CD4-positive, alpha-beta T cell treated with Interleukin-1 beta for 1 hour (primary cell): ENCODE measurements at places on chromosomes 5 and 9.

DNA sequence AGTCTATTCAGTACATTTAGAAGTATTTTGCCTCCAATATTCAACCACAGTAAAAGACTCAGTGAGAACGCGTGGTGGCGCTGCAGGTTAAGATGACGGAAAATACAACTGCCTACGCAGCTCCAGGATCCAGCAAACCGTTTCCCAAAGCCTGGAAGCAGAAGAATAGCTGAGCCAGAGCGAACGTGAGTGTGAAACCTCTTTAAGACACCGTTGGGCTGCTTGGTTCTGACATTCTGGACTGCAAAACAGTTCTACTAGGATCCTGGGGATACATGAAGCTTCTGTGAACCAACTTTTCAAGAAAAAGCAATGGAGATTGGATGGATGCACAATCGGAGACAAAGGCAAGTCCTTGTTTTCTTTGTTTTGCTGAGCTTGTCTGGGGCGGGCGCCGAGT, at the start of gene PCDHB16:
Gene PCDHB16 (plus strand): TSS at position 140 of the 400 bp plus-strand sequence. CDS start 173 bp downstream, at position 313.
- no peak for DNase-seq

GRCh38 chr5:89315286-89316100, 432.5 kb upstream of the MEF2C start:
- DNase-seq, result no peak

DNA sequence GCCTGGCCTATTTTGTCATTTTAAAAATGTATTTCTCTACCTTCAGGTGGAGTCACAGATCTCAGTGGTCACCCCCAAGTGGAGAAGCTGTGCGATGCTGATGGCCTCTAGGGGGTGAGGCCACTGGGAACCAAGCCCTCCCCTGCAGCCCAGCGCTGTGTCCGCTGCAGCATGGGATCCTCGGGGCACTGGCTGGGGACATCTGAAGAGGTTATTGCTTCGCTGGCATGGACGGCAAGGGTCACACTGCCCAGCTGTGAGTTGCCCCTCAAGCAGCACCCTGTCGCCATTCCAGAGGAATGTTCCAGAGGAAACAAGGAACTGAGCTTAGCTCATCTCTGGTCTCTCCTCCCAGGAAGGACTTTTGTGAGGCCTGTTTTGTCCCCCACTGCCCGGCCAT, 119.6 kb upstream of the S1PR3 start:
- DNase-seq, result no peak

DNA sequence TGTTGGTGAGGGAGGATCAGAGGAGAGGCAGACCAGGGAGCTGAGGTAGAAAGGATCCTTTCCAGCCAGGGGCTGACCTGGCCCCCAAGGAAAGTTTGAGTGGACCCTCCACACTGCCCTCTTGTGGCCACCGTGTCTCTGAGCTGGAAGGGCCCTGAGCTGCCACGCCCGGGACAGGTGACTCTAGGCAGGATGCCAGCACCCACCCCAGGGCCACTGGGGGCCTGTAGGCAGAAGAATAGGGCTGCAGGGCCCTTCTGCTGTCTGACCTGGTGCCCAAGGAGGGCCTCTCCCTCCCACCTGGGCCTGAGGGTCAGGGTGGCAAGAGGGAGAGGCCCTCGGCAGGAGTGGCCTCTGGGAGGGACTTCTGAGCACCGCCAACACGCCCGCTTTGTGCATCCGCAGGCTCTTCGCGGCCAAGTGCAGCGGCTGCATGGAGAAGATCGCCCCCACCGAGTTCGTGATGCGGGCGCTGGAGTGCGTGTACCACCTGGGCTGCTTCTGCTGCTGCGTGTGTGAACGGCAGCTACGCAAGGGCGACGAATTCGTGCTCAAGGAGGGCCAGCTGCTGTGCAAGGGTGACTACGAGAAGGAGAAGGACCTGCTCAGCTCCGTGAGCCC, 76.8 kb downstream of the LMX1B start:
- DNase-seq, result peak; percentile 34

DNA sequence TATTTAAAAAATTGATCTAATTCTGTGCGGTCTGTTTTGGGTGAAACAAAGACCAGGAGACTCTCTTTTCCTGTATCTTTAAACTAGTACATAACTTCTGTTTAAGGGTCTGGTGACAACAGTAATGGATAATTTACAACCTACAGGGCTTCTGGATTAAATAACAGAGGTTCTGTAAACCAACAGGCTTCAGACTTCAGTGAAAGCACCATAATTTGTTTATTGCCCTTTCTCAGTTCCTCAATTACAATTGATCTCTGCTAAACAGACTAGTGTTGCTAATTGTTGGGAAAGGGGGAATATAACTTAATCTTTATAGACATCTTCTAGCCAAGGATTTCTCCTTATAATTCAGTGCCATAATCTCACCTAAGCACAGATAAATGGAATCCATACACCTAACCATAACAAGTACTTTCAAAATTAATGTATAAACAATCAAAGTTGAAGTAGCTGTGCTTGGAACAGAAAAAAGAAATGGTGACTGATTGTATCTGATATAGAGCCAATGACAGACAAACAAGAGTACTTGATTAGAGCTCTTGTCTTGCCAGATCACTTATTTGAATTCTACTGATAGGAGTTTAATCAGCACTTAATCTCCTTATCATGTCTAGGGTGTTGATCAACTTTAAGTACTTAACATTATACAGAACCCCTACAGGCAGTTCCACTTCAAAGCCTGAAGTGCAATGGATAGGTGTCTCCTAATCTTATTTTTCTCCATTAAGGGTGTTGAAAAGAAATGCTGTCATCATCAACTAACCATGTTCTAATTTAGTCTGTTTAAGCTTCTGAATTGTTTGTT, 536.0 kb downstream of the NR2F1-AS1 start:
- no peak for DNase-seq

DNA sequence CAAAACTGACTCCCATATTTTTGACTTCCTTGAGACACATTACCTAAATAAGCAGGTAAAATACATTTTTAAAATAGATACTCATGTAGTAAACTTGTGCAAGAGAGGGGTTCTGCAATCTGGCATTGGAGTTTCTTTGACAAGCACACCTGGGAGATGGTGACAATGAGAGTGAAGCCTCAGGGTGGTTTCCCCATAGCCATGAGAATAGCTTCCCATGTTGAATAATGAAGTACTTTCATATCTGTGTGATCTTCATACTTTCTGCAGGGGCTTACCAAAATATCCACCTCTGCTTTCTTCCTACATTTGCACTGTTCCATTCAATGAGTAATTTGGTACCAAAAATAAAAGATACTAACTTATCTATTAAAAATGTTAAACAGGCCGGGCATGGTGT, 44.7 kb upstream of the VCAN start:
- DNase-seq, result no peak

- no peak for DNase-seq
These were observed 16.6 kb downstream of the C5orf58 start for GRCh38 chr5:170249355-170249754.

GRCh38 chr5:79961716-79962574, 29.1 kb downstream of the MTX3 start:
- no peak for DNase-seq

- DNase-seq, result no peak
These were observed 114.5 kb downstream of the FER start for GRCh38 chr5:108862211-108862610.

GRCh38 chr5:99076723-99077640, 148.2 kb upstream of the CHD1 start:
- DNase-seq, result no peak

GRCh38 chr5:140381972-140382371, 19.7 kb upstream of the ANKHD1 start:
- DNase-seq, result no peak

- DNase-seq, result no peak
These were observed 17.4 kb downstream of the SH3PXD2B start for GRCh38 chr5:172436879-172437369.

- DNase-seq, result no peak
These were observed 34.8 kb downstream of the TNFSF15 start for GRCh38 chr9:114770991-114771390.

GRCh38 chr5:142797420-142797819, 27.2 kb downstream of the ARHGAP26 start:
- no peak for DNase-seq

GRCh38 chr9:8670751-8671150, 871.2 kb upstream of the DMAC1 start:
- no peak for DNase-seq

DNA sequence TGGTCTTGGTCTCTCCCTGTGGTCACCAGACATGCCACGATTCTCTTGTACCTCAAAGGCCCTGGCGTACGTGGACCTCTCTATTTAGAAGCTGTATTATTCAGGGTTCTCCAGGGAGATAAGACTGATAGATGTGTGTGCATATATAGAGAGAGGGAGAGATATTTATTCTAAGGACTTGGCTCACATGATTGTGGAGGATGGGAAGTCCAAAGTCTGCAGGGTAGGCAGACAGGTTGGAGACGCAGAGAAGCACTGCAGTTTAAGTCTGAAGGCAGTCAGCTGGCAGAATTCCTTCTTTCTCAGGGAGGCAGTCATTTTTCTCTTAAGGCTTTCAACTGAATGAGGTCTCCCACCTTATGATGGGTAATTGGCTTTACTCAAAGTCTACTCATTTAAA, 16.3 kb downstream of the C9orf57 start:
- DNase-seq, result no peak

DNA sequence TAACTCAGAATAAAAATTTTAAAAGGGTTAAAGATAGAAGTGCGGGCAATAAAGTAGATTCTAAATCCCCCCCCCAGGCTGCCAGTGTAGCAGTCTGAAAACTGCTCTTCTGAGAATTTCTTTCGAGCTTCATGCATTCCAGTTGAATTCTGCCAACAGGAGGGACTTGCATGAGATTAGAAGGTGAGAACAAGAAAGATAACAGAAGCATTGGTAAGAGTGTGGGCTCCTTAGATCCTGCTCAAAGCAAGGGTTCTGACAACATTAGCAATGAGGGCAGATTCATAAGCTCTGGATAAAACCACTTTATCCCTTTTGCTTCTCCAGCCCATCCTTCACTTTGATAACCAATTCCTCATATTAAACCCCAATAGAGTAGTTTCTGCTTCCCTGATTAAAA, 235.9 kb upstream of the CDH6 start:
- no peak for DNase-seq

GRCh38 chr9:18368206-18368605, 105.7 kb upstream of the ADAMTSL1 start:
- DNase-seq, result no peak

- DNase-seq, result no peak
These were observed 806.5 kb downstream of the TLR4 start for GRCh38 chr9:118510711-118511110.

DNA sequence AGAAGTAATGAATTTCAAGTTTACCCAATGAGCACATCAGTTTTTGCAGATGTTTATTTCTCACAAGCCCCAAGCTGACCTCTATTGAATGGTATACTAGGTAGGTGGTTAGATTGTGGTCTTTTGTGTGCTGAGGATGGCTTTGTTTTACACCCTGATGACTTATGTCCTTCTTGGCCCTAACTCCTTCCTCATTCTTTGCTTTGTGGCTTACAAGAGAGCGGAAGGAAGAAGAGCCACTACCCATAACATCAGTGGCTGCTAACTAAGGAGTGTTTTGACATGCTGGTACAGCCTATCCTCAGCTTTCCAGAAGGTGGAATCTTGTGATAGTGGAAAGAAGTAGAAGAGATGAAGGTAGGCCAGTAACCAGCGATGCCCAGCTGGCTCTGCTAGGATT, 85.7 kb upstream of the NTRK2 start:
- no peak for DNase-seq

- DNase-seq, result no peak
These were observed 73.6 kb upstream of the RPS23 start for GRCh38 chr5:82351754-82352145.

- DNase-seq, result no peak
These were observed 38.7 kb upstream of the SYNPO start for GRCh38 chr5:150601491-150602345.

DNA sequence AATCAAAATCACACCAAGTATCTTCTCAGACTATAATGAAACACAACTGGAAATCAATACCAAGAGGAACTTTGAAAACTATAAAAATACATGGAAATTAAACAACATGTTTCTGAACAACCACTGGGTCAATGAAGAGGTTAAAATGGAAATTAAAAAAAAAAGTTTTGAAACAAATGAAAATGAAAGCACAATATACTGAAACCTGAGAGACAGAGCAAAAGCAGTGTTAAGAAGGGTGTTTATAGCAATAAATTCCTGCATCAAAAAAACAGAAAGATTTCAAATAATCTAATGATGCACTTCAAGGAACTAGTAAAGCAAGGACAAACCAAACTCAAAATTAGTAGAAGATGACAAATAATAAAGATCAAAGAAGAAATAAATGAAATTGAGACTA, 92.0 kb downstream of the TMEM232 start:
- DNase-seq, result no peak

DNA sequence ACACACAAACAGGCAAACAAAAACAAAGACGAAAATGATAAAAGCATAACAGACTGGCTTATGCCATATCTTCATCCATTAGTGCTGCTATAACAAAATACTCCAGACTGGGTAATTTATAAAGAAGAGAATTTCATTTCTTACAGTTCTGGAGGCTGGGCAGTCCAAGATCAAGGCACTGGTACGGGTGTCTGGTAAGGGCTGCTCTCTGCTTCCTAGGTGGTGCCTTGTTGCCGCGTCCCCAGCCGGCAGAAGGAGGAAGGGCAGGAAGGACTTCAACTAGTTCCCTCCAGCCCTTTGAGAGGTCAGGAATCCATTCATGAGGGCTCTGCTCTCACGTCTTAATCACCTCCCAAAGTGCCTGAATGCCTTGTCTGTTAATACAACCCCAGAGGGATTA, 122.6 kb downstream of the BOD1 start:
- DNase-seq, result no peak

GRCh38 chr9:792331-793260, 48.9 kb upstream of the DMRT1 start:
- no peak for DNase-seq

DNA sequence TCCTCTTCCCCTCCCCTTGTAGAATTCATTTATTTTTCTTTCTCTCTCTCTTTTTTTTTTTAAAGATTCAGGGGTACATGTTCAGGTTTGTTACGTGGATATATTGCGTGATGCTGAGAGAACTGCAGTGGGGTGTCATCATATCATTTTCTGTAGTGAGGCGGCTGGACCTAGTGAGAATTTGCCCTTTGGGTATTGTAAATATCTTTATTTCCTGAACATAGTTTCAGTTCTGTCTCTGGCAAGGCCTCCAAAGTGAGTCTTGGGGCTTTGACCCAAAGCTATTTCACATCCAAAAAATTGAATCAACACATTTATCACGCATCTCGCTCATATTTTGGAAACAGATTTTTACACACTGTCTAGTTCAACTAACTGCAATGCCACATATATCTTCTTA, 25.4 kb upstream of the MYOT start:
- no peak for DNase-seq
